ENCODE measurements at places on chromosomes 2 and 18. TPM values are rescaled to one million over a fixed set of nuclear protein-coding genes. Genes with fewer than 3 reads are reported as not detected.

- no peaks in the 10 kb centered on the region for H3K4me1 ChIP-seq
- H3K36me3 ChIP-seq: no peaks in the 10 kb centered on the region
- no peaks in the 10 kb centered on the region for H3K27me3 ChIP-seq
- no peak for DNase-seq
- no peak overlapping the region for H3K27ac ChIP-seq
- no peak overlapping the region for H3K4me3 ChIP-seq
These were observed 804.5 kb downstream of the NR4A2 start for GRCh38 chr2:155528034-155528433.

Gene KRTCAP3
- total RNA-seq: 5.0 TPM

Gene MOGAT1
- total RNA-seq: not detected

Gene SPP2
- not detected for total RNA-seq

Gene TMEM150A
- 0.55 TPM for total RNA-seq

DNA sequence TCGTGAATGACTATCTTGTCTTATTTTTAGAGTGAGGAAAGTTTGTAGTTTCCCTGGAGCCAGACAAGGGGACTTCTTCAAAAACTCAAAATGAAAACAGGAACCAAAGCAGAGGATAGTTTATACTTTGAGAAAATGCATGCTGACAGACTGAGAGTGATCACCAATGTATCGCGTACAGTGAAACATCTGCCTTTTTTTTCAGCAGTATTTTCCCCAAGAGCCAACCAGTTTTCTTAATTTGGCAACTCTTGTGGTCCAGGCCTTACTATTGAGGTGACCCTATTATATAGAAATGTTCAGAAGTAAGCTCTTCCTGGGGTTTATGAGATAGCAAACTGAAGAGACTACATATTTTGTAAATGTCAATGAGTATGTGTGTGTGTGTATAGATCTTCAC lies 153.7 kb upstream of the VRK2 start:
- peaks cover 10% of the 10 kb centered on the region for H3K4me1 ChIP-seq
- DNase-seq: no peak
- H3K27me3 ChIP-seq: peaks cover 4% of the 10 kb centered on the region
- no peak overlapping the region for H3K27ac ChIP-seq

Gene ACTG2
- not detected for total RNA-seq

- H3K27ac ChIP-seq: no peak overlapping the region
- no peaks in the 10 kb centered on the region for H3K36me3 ChIP-seq
- no peak overlapping the region for H3K4me3 ChIP-seq
- peaks cover 7% of the 10 kb centered on the region for H3K27me3 ChIP-seq
- no peak for DNase-seq
These were observed 275.3 kb downstream of the EIPR1 start for GRCh38 chr2:3102081-3102921.

GRCh38 chr2:203783496-203784203 lies 77.2 kb downstream of the CD28 start:
- peaks cover 52% of the 10 kb centered on the region for H3K4me1 ChIP-seq
- no peaks in the 10 kb centered on the region for H3K36me3 ChIP-seq
- no peak overlapping the region for H3K27ac ChIP-seq
- no peak for DNase-seq
- H3K27me3 ChIP-seq: no peaks in the 10 kb centered on the region
- no peak overlapping the region for H3K4me3 ChIP-seq

DNA sequence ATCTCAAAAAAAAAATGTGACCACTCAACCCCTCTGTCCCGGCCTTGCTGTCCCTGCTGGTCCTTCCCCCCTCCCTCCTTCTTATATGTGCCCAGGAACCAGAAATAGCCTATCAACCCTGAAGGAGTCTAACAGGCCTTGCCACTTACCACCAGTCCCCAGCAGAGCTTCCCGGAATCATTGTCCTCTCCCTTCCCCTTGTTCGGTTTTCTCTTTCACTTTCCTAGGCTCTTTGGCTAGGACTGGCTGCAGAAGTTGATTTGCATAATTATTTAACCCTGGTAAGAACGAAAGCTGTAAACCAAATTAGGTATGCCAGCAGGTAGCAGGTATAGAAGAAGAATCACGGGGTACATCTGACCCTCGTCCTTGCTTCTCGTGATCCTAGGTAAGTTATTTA lies 72.6 kb upstream of the ZNF532 start:
- no peaks in the 10 kb centered on the region for H3K36me3 ChIP-seq
- H3K4me1 ChIP-seq: no peaks in the 10 kb centered on the region
- H3K27me3 ChIP-seq: peaks cover 7% of the 10 kb centered on the region
- H3K4me3 ChIP-seq: no peak overlapping the region

GRCh38 chr18:6370886-6371635 lies 43.6 kb downstream of the L3MBTL4 start:
- no peak for DNase-seq
- no peaks in the 10 kb centered on the region for H3K36me3 ChIP-seq
- H3K4me3 ChIP-seq: no peak overlapping the region
- no peaks in the 10 kb centered on the region for H3K27me3 ChIP-seq

- H3K4me3 ChIP-seq: no peak overlapping the region
- H3K4me1 ChIP-seq: peaks cover 9% of the 10 kb centered on the region
- H3K27ac ChIP-seq: no peak overlapping the region
- DNase-seq: no peak
- H3K36me3 ChIP-seq: no peaks in the 10 kb centered on the region
These were observed 132.2 kb upstream of the CXCR4 start for GRCh38 chr2:136250131-136250530.

Gene PLCD4
- total RNA-seq: 0.49 TPM

DNA sequence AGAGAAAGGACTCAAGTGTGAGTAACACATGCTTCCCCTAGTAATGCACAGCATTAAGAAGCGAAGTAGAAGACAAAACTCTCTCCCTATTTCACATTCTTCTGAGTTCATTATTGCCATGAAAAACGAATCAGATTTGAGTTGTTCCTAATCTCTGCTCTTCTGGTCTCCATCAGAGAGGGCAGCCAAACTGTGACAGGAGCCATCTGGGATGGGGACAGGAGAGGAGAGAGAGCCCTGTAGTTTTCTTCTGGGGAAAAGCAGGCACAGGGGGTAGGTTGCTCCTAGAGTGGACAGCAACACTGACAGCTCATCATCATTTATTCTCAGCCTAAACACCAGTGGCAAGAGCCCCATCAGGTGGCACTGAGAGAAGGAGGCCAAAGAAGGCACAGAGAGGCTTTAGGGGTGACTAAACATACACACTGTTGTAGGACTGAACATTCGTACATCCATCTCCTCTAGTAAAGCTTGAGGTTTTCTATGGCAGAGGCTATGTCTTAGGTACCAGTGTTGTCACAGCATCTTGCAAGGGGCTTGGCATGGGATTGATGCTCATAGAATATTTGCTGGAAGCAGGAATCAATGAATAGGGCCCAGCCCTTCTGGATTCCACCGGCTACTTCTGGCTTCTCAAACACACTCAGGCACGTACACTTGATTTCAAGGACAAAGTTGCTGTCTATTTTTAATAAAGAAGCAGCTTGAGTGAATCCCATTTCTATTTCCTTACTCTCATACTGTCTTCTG lies 33.1 kb downstream of the SLC8A1 start:
- H3K27me3 ChIP-seq: no peaks in the 10 kb centered on the region
- no peaks in the 10 kb centered on the region for H3K36me3 ChIP-seq
- H3K27ac ChIP-seq: no peak overlapping the region
- H3K4me1 ChIP-seq: no peaks in the 10 kb centered on the region

Gene VAMP8
- 102 TPM for total RNA-seq

DNA sequence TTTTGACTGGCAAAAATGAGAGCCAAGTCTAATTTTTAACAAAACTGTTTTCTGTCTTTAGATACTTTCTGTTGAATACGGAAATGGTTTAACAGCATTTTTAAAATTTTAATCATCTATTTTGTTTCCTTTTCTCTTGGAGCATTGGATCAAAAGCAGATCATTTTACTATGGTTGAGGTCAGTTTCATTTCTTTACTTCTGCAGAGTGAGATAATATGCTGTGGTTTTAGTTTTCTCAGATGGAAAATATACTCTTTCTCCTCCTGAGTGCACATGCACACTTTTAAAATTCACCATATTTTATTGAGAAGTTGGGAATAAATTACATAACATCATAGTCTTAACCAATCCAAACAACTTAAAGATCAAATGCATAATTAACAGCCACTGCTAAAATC lies 283.3 kb downstream of the SLC8A1 start:
- no peak overlapping the region for H3K4me3 ChIP-seq
- H3K36me3 ChIP-seq: no peaks in the 10 kb centered on the region

DNA sequence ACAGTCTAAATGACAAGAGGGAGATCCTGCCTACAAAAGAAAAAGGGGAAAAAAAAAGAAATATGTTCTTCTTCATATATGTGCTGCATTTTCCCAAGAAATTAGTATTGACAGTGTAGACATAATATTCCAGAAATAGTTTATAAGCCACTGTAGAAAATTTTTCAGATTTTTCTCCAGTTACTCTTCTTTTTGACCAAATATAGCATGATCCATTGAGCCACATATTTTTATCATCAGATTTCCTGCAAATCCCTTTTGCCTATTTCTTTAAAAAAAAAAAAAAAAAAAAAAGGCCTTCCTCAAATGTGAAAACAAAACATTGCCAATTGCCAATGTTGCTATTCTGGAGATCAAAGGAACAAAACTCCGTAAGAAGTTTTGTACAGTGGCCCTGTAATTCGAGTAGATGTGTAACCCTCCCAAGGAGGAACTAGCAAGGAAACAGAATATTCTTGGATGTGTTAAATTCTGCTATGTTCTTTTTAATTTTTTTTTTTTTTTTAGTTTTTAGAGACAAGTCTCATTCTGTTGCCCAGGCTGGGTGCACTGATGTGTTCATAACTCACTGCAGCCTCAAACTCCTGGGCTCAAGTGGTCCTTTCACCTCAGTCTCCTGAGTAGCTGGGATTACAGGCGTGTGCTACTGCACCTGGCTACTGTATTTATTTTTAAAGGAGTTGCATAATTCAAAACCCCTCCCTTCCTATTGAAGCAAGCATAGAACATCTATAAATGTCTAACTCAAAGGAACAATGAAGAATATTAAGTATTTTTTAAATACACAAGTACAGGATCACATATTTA lies 12.5 kb upstream of the CABYR start:
- H3K27ac ChIP-seq: no peak overlapping the region
- no peak overlapping the region for H3K4me3 ChIP-seq
- H3K36me3 ChIP-seq: peaks cover 12% of the 10 kb centered on the region

- peaks cover 3% of the 10 kb centered on the region for H3K27me3 ChIP-seq
- DNase-seq: no peak
- no peak overlapping the region for H3K4me3 ChIP-seq
- H3K27ac ChIP-seq: no peak overlapping the region
- no peaks in the 10 kb centered on the region for H3K36me3 ChIP-seq
- no peaks in the 10 kb centered on the region for H3K4me1 ChIP-seq
These were observed 40.1 kb upstream of the PLEKHM3 start for GRCh38 chr2:208065476-208065875.

- H3K4me3 ChIP-seq: no peak overlapping the region
- DNase-seq: no peak
- H3K4me1 ChIP-seq: no peaks in the 10 kb centered on the region
- H3K27ac ChIP-seq: no peak overlapping the region
- H3K27me3 ChIP-seq: peaks cover 10% of the 10 kb centered on the region
- no peaks in the 10 kb centered on the region for H3K36me3 ChIP-seq
These were observed 76.3 kb upstream of the DAPL1 start for GRCh38 chr2:158718851-158719250.

Gene CREG2
- not detected for total RNA-seq

Gene NFU1
- 35.7 TPM for total RNA-seq

DNA sequence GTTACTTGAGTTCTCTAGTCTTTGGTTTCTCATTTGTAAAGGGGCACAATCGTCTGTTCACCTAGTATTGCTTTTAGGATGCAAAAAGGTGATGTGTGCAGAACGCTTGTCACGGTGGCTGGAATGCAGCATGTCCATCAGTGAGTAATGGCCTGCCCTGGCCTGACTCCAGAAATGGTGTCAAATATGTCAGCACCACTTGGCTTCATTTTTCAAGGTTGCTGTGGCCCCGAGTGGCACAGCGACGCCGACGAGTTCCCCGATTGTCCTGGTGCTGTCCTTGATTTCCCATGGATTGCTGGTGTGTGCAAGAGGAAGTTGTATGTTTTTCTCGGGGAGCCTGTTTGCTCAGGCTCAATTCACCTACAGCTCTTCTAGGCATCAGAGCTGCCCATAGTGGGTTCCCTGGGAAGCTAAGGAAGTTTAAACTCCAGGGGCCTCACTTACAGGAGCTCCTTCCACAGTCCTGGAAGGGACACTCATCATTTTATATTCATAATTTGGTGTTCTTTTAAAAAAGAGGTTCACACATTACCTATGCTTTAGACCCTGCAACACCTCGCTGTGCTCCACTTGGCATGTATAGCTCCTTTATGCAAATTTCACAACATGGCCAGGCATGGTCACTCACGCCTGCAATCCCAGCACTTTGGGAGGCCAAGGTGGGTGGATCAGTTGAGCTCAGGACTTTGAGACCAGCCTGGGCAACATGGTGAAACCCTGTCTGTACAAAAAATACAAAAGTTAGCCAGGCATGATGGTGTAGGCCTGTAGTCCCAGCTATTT lies 25.6 kb upstream of the ZNF407 start:
- H3K36me3 ChIP-seq: no peaks in the 10 kb centered on the region
- no peak overlapping the region for H3K4me3 ChIP-seq
- peaks cover 11% of the 10 kb centered on the region for H3K27me3 ChIP-seq
- DNase-seq: no peak
- no peaks in the 10 kb centered on the region for H3K4me1 ChIP-seq

Gene LCT
- 0.05 TPM for total RNA-seq

DNA sequence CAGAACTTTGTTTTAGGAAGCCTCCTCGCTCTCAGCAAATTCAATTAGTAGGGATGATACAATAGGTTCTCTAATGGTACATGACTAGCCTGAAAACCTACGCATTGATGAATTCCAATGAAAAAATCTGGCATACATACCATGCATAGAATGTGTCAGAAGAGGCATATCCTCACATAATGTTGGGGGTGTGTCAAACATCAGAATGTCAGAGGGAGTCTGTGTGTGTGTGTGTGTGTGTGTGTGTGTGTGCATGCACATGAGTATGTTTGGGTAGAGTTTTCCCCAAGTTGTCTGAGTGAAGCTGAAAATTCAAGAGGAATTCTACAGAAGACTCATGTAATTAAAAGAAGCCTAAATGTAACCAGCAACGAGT lies 78.5 kb downstream of the FIGN start:
- no peak overlapping the region for H3K4me3 ChIP-seq
- DNase-seq: no peak
- H3K4me1 ChIP-seq: no peaks in the 10 kb centered on the region
- no peaks in the 10 kb centered on the region for H3K36me3 ChIP-seq

Gene SIGLEC15
- total RNA-seq: not detected

GRCh38 chr18:67243799-67244587 lies 272.5 kb downstream of the DSEL start:
- peaks cover 38% of the 10 kb centered on the region for H3K4me1 ChIP-seq
- peak overlapping the region; percentile 82 for H3K4me3 ChIP-seq
- DNase-seq: no peak
- peak overlapping the region; percentile 82 for H3K27ac ChIP-seq
- no peaks in the 10 kb centered on the region for H3K27me3 ChIP-seq

Gene NEU4
- total RNA-seq: not detected

Gene PELI1
- total RNA-seq: 25.7 TPM

- no peaks in the 10 kb centered on the region for H3K4me1 ChIP-seq
- H3K36me3 ChIP-seq: no peaks in the 10 kb centered on the region
- no peaks in the 10 kb centered on the region for H3K27me3 ChIP-seq
- H3K4me3 ChIP-seq: no peak overlapping the region
- H3K27ac ChIP-seq: peak overlapping the region; percentile 30
These were observed 56.9 kb upstream of the HAAO start for GRCh38 chr2:42849311-42849710.

All from activated naive CD4-positive, alpha-beta T cell treated with anti-CD3 and anti-CD28 coated beads for 36 hours (primary cell).